Activated CD8-positive, alpha-beta memory T cell treated with anti-CD3 and anti-CD28 coated beads for 48 hours (primary cell): ENCODE measurements at places on chromosomes 1 and 21.

GRCh38 chr1:190043655-190044054 is 434.0 kb downstream of the BRINP3 start:
- no peak for DNase-seq

DNA sequence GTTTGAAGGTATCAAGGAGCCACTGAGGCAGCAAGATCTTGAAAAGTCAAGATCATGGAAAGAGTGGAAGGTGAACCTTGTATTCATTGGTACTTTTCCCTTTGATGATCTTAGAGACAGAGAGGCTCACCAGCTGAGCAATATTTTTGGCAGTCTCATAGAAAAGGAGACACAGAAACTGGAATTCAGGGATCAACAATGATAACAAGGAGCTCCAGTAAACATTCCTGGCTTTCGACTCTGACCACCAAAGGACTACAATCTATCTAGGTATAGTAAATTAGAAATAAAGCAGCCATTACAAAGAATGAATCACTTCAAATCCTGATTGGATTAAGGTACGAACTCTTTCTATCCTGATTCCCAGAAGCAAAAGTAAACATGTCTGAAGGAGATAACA is 615.4 kb downstream of the KIF26B start:
- DNase-seq, result no peak

DNA sequence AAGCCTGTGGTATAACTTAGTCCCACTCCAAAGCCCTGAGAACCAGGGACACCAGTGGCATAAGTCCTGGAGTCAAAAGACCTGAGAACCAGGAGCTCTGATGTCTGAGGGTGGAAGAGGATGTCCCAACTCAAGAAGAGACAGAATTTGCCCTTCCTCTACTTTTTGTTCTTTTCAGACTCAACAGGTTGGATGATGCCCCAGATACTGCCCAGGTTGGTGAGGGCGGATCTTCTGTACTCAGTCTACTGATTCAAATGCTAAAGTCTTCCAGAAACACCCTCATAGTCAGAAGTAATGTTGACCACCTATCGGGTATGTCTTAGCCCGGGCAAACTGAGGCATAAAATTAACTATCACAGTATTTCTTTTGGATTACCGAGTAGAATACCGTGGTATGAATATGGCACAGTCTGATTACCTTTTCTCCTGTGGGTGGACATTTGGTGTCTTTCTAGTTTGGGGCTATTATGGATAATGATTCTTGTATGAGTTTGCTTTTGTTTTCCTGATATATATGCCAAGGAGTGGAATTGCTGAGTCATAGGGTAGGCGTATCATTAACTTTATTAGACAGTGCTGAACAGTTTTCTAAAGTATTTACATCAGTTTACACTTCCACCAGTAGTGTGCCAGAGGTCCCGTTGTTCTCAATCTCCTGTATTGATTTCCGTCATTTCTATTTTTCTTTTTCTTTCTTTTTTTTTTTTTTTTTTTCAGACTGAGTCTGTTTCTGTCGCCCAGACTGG is 3.2 kb upstream of the CHAF1B start:
- DNase-seq, result no peak

DNA sequence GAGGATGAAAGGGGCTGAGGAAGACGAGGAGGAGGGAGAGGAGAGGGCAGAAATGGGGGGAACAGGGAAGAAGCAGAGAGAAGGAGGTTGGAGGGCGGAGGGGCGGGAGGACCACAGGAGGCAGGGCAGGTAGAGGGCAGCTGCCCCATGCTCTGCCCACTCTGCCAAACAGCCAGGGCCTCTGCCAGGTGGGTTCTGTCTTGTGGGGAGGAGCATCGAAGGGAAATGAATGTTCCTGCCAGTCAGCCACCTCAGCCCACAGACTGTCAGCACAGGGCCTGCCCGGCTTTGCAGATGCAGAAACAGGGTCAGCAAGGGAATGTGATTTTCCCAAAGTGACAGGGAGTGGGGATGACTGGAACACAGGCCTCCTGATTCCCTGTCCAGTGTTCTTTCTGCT is 82.6 kb downstream of the GRIK3 start:
- DNase-seq, result no peak

DNA sequence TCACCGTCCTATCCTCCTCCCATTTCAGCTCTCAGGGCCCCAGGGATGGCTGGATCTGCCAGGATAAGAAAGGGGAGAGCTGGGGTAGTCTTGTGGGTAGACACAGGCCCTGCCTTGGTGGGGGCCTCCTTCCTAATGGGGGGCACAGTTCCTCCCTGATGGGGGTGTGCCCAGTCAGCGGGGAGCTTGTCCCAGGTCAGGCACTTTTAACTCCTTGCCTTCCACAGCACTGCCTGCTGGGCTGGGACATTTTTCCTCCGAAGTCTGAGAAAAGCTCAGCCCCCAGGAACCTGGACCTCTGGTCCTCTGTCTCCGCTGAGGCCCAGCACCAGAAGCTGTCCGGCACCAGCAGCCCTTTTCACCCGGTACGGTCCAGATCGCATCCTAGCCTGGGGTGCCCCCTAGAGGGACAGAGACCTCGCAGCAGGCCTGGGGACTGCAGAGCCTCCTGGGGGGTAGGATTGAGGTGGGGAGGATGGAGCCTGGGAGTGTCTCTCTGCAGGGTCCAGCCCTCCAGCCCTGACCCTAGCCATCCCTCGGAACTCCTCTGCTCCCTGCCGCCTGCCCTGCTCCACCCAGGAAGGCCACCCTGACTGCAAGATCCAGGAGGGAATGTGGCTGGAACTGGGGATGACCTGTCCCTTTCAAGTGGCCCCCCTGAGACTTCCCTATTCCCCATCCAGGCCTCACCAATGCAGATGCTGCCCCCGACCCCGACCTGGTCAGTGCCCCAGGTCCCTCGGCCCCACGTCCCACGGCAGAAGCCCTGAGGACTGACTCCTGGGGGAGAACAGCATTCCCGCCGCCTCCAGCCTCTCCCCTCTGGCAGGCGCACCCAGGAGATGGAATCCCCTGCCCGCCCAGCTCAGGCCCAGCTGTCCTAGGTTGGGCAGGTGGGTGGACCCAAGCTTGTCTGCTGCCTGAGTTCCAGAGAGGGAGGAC is 12.0 kb downstream of the MIIP start:
- DNase-seq, result no peak
